Omental fat pad (tissue), 4 donors: ENCODE measurements at places on chromosomes 13 and 19. TPM values are rescaled to one million over a fixed set of nuclear protein-coding genes. Genes with fewer than 3 reads are reported as not detected.

DNA sequence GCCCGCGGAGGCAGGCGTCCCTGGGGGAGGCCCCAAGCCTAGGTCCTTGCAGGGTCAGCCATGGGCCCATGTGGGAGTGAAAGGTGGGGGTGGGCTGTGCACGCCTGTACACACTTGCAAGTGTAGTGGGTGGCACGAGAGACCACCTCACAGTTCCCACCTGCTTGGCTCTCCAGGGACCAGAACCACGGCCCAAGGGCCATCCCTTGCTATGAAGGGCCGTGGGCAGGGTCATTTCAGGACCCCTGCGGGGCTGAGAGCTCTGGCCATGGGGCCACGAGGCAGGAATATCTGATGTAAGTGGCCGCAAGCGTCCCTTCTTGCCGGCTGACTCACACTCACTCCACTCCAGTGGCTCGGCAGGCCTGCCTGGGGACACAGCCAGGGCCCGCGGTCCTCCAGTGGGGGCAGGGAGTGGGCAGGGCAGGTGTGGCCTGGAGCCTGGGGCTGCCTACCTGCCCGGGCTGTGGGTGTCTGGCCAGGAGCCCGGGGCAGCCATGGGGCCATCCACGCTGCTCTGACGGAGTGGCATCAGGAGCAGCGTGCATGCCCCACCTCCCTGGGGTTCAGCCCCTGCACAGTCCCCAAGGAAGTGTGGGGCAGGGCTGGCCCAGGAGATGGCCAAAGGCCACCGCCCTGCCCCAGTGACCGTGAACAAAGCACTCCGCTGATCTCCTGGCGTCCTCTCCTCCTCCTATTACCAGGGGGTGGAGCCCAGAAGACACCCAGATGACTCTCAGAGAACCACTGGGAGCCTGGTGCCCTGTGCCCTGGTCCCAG is 8.6 kb upstream of the MKNK2 start:
- DNase-seq: no peak

The PNMA8C gene
- not detected for total RNA-seq

DNA sequence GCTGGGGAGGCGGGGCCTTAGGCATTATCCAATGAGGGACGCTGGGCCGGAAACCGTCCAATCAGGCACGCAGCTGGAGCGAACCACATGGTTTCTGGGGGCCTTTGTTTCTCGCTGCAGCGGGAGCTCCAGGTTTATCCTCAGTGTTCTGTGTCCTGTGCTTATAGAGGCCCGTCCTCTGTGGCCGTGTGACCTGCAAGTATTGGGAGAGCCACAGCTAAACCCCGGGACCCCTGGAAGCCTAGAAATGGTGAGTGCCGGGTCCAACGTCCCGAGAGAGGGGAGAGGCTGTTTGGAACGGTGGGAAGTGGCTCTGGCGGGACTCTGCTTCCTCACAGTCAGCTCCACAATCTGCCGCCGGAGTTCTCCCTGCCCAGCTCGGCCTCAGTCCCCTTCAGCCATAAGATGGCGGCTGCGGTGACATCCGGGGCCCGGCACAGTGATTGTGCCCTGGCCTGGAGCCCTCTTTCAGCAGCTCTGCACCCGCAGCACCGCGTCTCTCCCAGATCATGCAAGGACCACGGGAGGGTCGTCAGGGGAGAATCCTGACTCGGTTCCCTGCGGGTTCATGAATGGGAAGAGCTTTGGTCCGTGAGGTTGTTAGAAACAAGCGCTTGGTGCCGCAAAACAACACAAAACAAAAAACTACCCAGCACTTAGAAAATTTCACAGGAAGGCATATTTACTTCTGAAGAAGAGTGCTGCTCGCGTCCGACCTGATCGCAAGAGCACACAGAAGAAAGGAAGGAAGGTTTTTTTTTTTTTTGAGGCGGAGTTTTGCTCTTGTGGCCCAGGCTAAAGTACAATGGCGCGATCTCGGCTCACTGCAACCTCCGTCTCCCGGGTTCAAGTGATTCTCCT is at the start of gene ZNF253:
Gene ZNF253 (plus strand): TSS at position 133 of the 861 bp plus-strand sequence. CDS start 115 bp downstream, at position 248.
- DNase-seq: peak; percentile 92

DNA sequence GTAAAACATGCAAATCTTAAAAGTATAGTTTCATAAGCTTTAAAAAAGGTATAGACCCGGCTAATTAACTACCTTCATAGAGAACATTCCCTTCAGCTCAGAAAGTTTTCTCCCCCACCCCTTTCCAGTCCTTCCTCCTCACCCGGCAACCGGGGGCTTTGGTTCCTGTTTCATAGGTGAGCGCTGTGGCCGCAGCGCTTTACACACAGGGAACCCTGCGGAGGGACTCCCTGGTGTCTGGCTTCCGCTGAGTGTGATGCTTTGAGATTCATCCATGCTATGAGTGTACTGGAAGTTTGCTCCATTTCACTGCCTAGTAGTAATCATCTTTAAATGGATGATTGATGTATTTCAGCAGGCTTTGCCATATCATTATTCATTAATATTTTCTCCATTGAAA is 26.0 kb upstream of the PABPC3 start:
- no peak for DNase-seq

DNA sequence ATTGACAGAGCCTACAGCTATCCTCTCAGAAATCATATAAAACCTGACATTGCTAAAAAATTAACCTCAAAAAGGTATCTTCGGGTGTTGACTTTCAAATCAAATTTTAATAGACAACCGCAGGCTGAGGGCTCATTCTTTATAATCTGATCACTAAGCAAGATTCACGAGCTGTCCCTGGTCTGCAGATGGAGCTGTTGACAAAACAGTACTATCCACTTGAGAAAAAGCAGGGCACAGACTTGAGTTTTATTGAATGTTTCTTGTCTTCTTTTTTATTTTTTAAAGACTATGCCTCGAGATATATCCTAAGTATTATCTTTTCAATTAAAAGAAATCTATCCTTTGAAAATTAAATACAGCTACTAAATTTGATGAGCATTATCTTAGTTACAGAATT is 540.5 kb downstream of the PCDH9 start:
- no peak for DNase-seq
